IPS DF 6.9 (cell line): ENCODE measurements at places on chromosomes 5 and 9.

- DNase-seq: no peak
Observed at GRCh38 chr5:159343295-159344094, 13.2 kb upstream of the IL12B start.

DNA sequence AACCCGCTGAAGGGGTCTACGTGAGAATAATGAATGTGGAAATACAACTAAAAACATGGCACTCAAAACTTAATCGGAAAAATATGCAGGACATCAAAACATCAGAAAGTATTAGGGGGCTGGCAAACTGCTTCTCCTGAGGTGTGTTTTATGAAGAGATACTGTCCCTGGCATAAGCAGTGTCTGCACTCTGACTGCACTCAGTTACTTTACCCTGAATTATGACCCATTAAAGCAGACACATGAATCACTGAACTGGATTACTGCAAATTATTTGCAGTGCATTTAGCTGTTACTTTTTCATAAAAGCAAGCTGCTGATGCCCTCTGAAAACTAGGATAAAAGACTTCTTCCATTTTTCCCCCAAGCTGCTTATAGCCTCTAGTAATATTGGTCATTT is 164.9 kb downstream of the AP3B1 start:
- no peak for DNase-seq

- no peak for DNase-seq
Observed at GRCh38 chr5:36558641-36559040, 47.8 kb upstream of the SLC1A3 start.

DNA sequence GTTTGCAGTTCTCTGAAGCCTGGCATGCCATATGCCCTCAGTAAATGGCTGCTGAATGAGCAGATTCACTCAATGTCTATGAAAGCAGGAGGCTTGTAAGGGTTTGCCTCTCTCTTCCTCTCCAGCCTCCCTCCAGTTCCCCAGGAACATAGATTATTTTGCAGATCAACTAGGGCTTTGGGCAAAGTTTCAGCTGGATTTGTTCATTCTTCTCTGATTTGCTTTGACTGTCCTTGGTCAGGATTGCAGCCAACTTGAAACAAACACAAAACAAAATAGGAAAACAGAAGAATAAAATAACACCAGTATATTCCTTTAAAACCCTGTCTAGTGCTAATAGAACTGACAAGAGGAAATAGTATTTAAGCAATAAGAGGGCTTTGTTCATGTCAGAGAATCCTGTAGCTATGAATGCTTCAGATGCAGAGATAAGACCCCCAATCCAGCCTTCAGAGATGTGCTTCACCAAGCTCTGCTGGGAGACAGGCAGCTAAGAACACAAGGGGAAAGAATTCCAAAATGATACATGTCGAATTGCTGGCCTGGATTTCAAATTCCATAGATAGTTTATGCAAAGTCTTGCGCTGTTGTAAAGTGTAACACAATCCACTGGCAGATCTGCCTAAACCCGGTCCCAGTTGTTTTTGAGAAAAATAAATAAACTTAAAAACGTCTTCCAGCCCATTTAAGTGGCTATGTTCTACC is 174.3 kb downstream of the PAPPA start:
- no peak for DNase-seq

DNA sequence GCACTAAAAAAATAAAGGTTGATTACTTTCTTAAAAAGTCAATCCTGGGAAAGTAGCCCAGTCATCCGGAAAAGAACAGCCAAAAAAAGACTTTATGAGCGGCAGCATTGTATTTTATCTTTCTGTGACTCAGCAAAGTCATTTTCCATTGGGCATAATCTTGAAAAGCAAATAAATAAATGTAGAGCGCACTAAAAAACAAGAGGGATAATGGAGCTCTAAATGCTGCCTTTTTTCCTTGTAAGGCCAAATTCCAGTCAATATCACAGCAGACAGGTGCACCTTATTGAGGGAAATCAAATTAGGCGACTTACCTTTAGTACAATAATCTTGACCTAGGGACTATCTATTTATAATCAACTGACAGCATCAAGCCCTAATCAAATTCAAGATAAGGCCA is 266.8 kb downstream of the MTRR start:
- no peak for DNase-seq

DNA sequence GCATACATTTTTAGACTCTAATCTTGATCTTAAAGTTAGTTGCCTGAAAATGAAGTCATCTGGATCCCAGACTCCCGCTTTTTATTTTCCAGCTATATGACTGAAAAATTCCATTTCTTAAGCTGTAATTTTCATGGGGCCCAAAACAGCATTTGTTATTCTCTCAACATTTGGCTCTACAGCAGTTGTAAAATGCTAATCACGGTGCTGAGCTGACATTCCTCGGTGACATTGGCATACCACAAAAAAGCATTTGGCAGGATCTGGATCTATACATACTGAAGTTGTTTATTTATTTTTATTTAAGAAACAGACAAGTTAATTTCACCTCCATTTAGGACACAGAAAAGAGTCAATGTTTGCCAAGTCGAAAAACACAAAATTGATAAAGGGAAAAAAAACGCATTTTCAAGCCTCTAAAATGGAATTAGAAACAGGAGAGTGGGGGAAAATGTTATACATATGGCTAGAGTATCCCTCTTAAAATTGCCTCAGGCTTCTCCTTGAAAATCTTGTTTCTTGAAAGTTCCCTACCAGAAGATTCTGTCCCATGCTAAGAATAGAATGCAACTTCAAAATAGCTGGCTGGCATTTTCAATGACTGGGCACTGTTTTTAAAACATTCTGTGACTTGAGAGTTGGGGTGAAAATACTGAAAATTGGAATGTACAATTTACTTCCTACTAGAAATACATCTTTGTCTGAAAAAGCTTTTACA is 207.5 kb upstream of the TBCA start:
- DNase-seq: no peak

- no peak for DNase-seq
Observed at GRCh38 chr5:20497356-20497755, 509.4 kb upstream of the CDH18 start.

GRCh38 chr5:45862763-45863162 is 166.6 kb upstream of the HCN1 start:
- no peak for DNase-seq

- DNase-seq: peak; percentile 22
Observed at GRCh38 chr5:14061106-14061505, 82.0 kb upstream of the TRIO start.

GRCh38 chr5:29963956-29964355 is 1229.5 kb upstream of the CDH6 start:
- no peak for DNase-seq

- DNase-seq: no peak
Observed at GRCh38 chr5:111834926-111835599, 78.1 kb upstream of the NREP start.

DNA sequence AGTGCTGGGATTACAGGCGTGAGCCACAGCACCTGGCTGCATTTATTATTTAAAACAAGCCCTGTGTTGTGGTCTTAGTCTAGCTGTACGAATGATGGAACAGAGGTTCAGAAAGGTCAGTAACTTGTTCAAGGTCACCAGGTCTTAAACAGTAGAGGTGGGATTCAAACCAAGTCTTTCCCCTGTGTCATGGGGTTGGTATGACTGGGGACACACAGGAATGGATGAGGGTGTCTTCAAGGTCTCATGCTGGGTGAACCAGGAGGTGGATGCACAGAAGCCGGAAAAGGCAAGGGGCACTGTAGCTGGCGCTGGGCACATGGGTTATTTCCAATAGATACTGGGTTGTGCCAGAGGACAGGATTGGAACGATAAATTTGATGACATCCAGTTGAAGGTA is 32.2 kb upstream of the TJP2 start:
- DNase-seq: no peak

GRCh38 chr5:22926574-22926973 is 73.4 kb upstream of the CDH12 start:
- DNase-seq: no peak

DNA sequence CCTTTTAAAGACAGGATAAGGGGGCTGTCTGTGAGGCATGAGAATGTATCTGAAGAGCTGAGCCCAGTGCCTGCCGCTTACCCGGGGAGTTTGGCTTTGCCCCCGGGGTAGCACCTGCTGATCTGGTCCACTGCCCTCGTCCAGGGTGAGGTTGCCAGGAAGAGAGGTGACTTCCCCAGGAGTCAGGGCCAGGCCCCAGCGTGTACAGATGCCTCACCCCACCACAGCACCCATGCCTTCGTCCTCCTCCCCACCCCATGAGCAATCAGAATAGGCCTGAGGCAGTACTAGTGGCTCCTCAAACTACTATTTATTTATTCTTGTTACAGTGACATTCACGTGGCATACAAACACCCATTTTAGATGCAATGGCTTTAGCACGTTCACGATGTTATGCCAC is 15.7 kb upstream of the AIF1L start:
- DNase-seq: no peak

DNA sequence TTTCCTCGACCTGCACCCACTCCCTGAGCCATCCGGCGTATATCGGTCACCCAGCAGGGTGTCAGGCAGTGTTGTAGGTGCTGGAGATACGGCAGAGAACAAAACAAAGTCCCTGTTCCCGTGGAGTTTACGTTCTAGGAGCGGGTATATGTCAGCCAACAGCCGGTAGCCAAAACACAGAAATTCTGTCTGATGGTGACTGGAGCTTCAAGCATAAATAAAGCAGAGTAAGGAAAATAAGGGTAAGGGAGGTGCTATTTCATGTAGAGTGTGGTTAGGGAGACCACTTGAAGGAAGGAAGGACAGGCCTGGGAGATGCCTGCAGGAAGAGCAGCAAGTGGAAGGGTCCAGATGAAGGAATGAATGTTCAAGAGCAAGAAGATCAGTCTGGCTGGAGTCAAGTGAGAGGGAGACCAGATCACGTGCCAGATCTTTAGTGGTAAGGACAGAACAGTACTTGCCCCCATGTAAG is 783 bp upstream of the ZFR start:
- DNase-seq: no peak

GRCh38 chr9:126959917-126960316 is 45.3 kb downstream of the RALGPS1 start:
- DNase-seq: no peak

- DNase-seq: no peak
Observed at GRCh38 chr9:95746408-95747180, 128.9 kb upstream of the ERCC6L2 start.

DNA sequence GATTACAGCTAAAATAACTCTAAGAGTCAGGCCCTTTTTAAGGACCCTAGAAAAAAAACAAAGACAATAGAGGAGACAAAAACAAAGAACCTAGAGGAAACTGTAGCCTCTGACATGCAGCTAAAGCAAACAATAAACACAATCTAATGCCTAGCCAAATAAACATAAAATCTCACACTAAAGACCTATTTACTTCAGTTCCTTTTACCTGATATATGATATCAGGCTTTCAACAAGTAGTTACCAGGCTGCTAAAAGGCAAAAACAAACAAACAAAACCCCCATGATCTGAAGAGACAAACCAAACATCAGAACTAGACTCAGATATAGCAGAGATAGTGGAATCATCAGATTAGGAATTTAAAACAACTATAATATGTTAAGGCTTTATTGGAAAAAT is 226.5 kb upstream of the POU5F2 start:
- no peak for DNase-seq

DNA sequence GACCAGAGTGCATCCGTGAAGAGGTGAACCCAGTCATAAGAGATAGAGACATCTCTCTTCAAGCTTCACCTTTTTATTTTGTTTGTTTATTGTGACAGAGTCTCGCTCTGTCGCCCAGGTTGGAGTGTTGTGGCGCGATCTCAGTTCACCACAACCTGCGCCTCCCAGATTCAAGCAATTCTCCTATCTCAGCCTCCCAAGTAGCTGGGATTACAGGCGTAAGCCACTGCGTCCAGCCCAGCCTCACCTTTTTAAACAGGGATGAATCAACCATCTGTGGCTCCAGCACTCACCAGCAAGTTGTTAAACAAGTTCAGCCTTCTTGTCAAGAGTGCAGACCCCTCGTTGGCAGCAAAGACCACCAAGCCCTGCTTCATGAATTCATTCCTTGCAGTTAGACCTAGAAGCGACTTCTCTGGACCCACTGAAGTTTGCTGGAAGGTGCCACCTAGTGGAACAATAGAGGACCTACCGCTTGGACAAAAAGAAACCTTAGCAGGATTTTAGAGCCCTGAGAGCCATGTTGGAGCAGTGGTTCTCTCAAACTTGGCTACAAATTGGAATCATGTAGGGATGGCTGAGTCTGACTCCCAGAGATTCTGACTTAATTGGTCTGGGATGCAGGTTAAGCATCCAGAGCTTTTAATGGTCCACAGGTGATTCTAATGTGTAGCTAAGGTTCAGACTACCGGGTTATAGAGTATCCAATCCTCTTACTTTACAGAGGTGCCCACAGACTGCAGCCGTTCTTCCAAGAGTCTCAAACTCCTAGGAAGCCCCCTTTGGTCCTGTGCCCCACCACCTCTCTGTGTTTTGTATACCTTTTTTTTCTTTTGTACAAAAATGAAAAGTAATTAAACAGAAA is 10.5 kb upstream of the GALNT10 start:
- no peak for DNase-seq

DNA sequence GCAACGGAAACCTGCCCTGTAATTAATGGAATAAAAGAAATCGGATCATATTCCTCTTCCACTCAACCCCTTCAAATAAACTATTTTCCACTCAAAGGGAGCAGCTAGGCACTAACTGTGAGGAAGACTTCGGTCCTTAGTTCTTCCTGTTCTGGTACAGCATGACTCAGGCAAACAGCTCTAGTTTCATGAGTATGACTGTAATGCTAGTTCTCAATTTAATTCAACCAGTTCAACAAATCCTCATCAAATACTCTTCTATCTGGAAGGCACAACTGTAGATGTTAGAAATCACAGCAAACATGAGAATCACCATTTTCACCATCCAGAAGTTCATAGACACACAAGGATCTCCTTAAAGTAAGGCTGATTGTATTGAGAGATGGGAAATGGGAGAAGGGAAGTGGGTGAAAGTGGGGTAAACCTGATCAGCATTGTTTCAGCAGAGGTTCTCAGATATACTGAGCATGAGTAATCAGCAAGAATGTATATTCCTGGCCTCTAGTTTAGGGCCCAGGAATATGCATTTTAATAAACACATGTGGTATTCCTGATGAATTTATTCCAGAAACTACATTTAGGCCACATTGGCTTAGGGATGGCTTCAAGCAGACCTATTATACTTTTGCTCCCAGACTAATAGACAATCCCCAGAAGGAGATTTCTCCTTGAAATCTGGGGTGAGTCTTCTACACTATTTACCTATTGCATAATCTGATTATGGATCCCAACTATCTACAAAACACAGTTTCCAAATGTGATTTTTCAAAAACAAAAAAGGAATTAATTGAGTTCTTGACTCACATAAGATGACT is 141.1 kb upstream of the SLC12A2 start:
- no peak for DNase-seq

DNA sequence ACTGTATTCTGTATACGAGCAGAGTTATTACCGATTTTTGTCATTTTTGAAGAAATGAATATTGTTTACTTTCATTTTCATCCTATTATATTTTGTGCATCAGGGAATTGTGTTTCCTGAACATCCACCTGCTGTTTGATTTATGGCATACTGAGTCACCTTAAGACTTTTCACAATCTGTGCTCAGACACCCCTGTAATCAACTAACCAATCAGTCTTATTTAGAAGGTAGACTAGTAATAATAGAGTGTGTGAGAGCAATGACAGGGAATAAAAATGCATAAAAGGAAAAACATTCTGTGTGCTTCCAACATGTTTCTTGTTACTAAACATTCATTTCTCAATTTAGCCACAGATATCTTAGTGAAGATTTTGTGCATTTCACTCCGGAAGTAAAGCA is 1413.6 kb upstream of the ACO1 start:
- DNase-seq: no peak

GRCh38 chr5:27217155-27217956 is 179.0 kb upstream of the CDH9 start:
- no peak for DNase-seq

GRCh38 chr5:89542736-89543135 is 659.8 kb upstream of the MEF2C start:
- no peak for DNase-seq
